ENCODE measurements at places on chromosomes 3 and 15.

- DNase-seq = peak; percentile 91
These were observed 2.2 kb upstream of the HES1 start for GRCh38 chr3:194133661-194134230.

GRCh38 chr3:49727924-49728361, 4.2 kb upstream of the GMPPB start:
- DNase-seq = no peak

DNA sequence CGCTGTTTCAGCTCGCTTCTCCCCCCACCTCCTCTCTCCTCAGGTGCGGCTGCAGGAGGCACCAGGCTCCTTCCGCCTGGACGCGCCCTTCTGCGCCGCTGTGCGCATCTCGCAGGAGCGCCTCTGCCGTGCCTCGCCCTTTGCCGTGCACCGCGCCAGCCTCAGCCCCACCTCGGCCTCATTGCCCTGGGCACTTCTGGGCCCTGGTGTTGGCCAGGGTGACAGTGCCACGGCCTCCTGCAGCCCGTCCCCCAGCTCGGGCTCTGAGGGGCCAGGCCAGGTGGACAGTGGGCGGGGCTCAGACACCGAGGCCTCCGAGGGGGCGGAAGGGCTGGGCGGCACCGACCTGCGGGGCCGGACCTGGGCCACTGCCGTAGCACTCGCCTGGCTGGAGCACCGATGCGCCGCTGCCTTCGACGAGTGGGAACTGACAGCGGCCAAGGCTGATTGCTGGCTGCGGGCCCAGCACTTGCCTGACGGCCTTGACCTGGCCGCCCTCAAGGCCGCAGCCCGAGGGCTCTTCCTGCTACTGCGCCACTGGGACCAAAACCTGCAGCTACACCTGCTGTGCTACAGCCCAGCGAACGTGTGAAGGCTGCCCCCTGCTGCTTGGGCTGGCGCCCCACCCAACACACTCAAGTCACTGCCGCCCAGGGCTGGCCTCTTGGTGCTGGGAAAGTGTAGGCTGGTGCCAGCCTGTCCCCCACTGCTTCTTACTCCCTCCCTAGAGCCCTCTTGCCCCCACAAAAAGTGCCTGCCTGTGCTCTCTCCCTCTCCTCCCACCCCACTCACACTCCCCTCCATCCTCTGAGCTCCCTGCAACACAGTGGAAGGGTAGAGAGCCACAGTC, 7.1 kb downstream of the ALG3 start:
- DNase-seq = no peak

GRCh38 chr3:14317057-14317553, 85.3 kb upstream of the SLC6A6 start:
- no peak for DNase-seq

DNA sequence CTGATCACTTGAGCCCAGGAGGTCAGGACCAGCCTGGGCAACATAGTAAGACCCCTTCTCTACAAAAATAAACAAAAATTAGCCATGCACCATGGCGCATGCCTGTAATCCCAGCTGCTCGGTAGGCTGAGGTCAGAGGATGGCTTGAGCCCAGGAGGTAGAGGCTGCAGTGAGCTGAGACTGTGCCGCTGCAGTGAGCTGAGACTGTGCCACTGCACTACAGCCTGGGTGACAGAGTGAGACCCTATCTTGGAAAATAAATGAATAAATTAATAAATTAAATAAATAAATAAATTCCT, 10.8 kb downstream of the SHISA5 start:
- no peak for DNase-seq
